ENCODE measurements at places on chromosomes 1 and 21.
A peak's percentile ranks its signal among the peaks of the same experiment; 100 is the strongest.

DNA sequence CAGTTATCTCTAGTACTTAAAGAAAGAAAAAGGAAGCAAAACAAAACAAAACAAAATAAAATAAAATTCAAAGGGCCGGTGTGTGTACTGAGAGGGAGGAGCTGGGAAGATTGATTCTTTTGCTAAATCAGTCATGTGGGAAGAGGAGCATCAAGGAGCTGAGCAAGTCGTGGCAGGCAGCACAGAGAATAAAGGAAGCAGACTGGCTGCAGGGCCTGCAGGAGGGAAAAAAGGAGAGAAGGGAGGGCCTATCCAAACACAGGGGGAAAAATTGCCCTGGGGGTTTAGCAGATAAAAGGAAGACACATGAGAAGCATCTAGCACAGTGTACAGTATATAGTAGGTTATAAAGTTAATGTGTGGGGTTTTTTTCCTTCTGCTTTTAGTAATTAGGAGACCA is 27.6 kb downstream of the AGO4 start:
- no peak for DNase-seq

- no peak for DNase-seq
Measured at GRCh38 chr1:67597336-67597735, 87.7 kb upstream of the GADD45A start.

- no peak for DNase-seq
Measured at GRCh38 chr1:115275216-115275615, 62.8 kb downstream of the NGF start.

DNA sequence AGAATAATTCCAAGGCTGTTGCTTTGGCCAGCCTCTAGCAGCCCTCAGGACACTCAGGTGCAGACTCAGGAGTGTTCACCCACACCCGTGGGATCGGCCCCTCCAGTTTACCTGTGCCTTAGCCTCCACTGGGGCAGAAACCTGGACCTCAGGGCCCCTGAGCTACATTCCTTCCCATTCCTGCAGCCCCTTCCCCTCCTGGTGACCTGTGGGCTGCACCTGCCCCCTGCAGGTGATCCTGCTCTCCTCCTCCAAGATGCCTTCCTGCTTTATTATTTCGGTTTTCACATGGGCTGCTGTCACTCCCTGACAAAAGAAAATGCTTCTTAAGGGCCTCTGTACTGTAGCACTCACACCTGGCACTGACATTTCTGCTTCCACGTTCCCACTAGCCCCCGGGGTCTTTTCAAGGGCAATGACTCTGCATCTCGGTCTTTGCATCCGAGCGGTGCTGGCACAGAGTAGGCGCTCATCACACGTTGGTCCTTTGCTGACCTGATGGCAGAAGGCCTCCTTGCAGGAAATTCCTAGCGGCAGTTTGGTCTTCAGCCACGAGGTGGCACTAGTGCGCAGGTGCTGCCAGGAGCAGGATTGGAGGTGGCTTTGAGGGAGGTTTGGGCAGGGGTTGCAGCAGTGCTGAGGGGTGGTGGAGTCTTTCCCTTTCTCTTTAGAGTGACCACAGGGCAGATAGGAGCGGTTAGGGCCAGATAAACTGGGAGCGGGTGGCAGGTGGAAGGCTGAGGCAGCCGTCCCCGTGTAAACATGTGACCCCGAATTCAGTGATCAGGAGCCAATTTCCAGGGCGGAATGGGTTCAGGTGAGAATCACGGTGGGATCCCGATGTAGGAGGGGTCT is 25.3 kb upstream of the ETV3 start:
- peak; percentile 82 for DNase-seq

GRCh38 chr1:90402893-90403849 is 313.9 kb downstream of the BARHL2 start:
- DNase-seq, result no peak

- no peak for DNase-seq
Measured at GRCh38 chr1:69836971-69837636, 269.4 kb downstream of the LRRC7 start.

DNA sequence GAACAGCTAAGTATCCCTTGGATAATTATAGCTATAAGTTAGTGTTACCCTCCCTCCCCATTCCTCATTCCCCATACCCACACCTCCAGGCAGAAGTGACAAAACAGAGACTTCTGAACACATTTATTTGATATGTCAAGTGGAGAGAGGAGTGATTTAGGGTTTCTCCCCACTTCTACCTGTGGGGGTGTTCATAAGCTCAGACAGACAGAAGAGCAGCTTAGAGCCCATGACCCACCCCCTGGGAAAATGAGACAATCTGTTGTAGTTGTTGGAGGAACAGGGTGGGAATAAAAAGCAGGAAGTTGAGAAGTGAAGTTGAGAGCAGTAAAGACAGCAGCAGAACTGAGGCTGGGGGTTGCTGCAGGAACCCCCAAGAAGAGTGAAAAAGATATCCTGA is 1.5 kb upstream of the LIX1L start:
- no peak for DNase-seq

GRCh38 chr1:186977266-186977957 is 148.7 kb downstream of the PLA2G4A start:
- DNase-seq, result no peak

- DNase-seq, result no peak
Measured at GRCh38 chr1:49424782-49425181, 599.0 kb downstream of the AGBL4 start.

- no peak for DNase-seq
Measured at GRCh38 chr1:230824919-230825721, 43.2 kb downstream of the C1orf198 start.

GRCh38 chr1:190904091-190904695 is 426.5 kb upstream of the BRINP3 start:
- DNase-seq, result no peak

DNA sequence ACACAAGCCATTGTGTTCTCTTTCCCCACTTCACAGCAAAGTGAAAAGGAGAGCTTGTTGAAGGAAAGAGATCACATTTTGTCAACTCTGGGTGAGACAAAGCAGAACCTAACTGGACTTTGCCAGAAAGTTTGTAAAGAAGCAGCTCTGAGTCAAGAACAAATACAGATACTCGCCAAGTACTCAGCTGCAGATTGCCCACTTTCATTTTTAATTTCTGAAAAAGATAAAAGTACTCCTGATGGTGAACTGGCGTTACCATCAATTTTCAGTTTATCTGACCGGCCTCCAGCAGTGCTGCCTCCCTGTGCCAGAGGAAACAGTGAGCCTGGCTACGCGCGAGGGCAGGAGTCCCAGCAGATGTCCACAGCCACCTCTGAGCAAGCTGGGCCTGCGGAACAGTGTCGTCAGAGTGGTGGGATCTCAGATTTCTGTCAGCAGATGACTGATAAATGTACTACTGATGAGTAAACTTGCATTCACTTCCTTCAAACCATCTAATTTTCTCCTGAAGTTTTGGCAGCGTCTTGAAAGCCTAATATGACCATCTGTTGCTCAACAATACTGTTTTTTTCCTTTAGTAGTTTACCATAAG is 43.7 kb downstream of the BACH1 start:
- DNase-seq, result no peak

DNA sequence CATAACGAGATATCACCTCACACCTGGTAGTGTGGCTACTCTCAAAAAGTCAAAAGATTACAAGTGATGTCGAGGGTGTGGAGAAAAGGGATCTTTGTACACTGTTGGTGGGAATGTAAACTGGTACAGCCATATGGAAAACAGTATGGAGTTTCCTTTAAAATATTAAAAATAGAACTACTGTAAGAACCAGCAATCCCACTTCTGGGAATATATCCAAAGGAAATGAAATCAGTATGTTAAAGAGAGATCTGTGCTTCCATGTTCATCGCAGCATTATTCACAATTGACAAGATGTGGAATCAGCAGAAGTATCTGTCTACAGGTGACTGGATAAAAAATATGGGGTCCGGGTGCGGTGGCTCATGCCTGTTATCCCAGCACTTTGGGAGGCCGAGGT is 7.6 kb upstream of the PIK3C2B start:
- no peak for DNase-seq

DNA sequence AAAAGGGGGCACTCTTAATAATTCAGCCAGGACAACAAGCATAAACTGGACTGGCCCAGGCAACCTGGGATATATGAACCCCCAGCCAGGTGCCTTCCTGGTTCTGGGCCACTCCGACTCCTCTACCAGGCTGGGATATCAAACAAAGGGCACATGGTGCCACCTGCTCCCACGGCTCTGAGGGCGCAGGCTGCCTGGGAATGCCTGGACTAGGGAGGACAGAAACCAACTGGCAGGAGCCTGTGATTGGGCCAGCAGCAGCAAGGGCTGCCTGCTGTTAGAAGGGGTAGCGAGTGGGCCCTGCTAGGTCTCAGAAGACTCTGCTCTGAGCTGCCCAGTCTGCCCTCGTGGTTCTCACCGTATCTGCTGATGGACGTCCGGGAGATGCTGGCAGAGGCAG is 123.2 kb upstream of the CD34 start:
- no peak for DNase-seq

DNA sequence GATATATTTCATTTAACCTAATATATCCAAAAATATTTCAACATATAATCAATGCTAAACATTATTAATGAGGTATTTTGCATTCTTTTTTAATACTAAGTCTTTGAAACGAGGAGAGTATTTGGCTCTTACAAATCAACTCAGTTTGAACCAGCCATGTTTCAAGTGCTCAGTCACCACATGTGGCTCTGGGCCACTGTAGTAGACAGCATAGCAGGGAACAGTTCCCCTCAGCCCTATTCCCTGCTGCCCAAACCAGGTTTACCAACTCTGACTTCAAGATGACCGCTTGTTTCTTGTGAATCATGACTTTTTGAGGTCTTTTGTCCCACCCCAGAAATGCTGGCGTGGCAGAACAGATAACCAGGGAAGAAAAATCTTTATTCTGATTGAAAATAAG is 5.7 kb downstream of the ZNF672 start:
- DNase-seq, result no peak

DNA sequence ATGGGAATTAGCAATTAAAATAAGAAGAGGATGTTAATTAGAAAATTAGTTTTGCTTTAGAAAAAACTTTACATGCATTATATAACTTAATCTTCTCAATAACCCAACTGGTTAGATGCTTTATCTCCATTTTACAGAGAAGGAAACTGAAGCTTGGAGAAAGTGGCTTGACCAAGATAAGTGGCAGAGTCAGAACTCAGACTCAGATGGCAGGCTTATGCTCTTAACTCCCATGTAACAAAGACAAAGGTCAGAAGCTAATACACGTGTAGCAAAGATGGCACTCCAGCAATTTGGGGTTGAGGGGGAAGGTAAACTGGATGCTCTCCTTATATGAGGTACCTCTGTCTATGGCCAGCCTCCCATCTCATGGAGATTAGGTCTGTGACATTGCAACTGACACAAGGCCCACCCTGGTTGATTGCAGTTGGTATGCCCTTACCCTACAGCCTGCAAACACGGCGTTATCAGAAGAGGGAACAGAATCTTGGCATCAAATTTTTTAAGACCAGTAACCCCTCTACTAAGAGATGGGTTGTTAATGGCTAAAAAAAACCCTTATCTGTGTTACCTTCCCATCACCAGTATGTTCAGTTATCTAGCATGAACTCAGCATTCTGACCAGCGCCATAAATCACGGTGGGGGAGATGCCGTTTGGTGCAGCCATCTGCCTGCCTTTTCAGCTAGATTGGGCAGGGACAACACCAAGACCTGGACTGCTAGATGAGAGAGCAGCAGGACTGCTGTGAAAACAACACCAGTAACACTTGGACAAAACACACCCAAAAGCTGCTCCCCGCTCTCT is 97.0 kb downstream of the UBR4 start:
- no peak for DNase-seq

GRCh38 chr1:5961601-5962000 is 30.6 kb downstream of the NPHP4 start:
- no peak for DNase-seq

- no peak for DNase-seq
Measured at GRCh38 chr1:113391649-113392271, 1.4 kb downstream of the MAGI3 start.

- no peak for DNase-seq
Measured at GRCh38 chr1:230243146-230243545, 176.1 kb downstream of the GALNT2 start.

- DNase-seq, result no peak
Measured at GRCh38 chr1:11738783-11739182, 2.8 kb downstream of the AGTRAP start.

DNA sequence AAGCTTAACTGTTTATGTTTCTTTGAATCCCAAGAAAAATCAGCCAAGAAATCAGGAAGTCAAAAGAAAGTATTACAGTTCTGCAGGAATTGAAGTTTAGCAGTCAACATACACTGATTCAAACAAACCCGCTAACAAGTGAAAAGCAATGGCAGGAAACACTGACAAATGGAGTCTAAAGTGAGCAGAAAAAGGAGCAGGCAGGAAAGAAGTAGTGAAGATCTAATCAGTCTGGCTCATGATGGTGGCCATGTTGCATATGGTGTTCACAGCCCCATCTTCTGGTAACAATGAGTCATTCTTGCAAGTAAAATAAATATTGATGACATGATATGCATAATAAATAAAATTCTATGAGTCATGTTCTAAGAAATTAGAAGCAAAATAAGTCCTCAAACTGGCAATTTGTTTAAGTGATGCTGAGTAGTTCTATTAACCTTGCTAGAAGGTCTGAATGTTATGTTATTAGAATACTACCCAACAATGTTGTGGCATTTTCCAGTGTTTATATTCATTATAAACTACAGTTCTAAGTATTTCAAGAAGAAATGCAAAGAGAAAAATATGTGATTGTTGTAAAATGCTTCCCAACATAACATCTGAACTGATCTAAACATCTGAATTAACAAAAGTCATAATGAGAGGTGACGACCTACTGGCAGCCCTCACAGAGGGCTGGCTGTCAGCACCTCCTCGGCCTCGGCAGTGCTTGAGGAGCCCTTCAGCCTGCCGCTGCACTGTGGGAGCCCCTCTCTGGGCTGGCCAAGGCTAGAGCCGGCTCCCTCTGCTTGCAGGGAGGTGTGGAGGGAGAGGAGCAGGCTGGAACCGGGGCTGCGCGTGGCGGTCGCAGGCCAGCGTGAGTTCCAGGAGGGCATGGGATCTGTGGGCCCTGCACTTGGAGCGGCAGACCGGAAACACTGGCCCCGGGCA is 5.7 kb upstream of the ACBD6 start:
- DNase-seq, result no peak

DNA sequence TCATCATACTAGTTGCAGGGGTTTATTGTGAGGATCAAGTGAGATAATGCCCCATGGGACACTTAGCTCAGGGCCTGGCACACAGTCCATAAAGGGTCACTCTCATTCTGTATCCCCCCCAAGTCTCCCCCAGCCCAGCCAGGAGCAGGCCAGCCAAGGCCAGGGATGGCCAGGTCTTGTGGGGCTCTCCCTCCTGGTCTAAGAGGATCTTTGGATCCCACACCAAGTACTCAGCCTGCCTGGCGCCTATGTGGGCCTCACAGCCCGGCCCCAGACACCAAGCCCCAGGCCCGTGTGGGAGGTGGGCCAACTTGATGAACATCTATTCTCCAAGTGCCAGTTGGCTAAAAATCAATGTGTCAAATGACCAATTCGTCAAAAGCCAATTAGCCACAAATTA is 117.8 kb downstream of the GLIS1 start:
- no peak for DNase-seq

- no peak for DNase-seq
Measured at GRCh38 chr1:52122384-52122783, 19.5 kb upstream of the ZFYVE9 start.

DNA sequence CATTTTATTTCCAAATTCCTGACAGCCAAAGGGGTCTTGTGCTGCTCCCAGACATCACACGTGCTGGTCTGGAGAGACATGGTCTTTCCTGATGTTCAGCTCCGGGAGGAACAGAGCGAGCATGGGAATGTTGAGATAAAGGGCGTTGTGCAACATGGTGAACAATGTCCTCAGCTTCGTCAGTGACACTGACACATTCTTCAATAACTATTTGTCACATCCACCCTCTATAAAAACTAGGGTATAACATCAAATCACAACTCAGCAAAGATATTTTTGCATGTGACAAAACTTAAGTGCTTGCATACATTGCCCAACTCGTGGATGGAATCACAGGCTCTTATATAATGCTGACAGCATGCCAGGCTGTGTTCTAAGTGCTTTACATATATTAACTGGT is 42.4 kb upstream of the GRHL3 start:
- no peak for DNase-seq

Measured in activated CD4-positive, CD25-positive, alpha-beta regulatory T cell treated with anti-CD3 and anti-CD28 coated beads, Interleukin-2, amount 50 U/mL, for 72 hours (primary cell).